ENCODE measurements at places on chromosomes 5 and 9.

- DNase-seq, result no peak
These were observed 801.5 kb downstream of the NR2F1-AS1 start for GRCh38 chr5:92779536-92779935.

- DNase-seq, result no peak
These were observed at the start of gene DAPK1 for GRCh38 chr9:87497604-87498045. TSS of gene DAPK1 (plus strand) at chr9:87497867. CDS start at chr9:87499078, 1,211 bp downstream.

DNA sequence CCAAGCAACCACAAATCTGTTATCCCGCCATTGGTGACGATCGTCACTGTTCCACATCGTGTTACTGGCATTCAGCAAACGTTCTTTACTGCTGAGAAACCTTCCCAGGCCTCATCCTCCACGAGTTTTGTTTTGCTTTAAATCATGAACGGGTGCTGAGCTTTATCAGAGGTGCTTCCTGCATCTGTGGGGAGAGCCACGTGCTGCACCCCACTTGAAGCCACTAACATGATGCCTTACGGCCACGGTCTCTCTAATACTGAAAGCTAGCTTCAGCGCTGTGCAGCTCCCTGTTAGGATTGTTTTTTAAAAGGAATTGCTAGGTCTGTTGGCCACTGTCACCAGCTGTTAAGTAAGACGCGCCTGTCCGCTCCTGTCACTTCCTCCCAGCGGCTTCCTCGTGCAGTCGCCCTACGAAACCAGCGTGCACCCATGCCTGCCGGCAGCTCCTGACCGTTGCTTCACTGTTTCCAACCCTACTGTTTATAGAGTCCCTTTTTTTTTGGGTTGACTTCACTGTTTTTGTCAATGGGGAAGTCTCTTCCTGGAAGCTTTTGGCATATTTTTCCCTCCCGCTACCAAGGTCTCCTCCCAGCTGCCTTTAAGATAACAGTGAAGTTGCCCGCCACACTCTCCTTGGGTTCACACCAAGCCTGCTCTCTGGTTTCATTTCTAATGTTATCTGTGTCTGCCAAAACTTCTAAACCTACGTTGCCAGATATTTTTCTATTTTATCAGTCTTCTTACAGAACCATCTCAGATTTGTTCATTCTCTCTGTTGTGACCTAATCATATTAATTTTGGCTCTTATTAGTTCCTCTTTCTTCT is 20.3 kb downstream of the LPCAT1 start:
- no peak for DNase-seq

DNA sequence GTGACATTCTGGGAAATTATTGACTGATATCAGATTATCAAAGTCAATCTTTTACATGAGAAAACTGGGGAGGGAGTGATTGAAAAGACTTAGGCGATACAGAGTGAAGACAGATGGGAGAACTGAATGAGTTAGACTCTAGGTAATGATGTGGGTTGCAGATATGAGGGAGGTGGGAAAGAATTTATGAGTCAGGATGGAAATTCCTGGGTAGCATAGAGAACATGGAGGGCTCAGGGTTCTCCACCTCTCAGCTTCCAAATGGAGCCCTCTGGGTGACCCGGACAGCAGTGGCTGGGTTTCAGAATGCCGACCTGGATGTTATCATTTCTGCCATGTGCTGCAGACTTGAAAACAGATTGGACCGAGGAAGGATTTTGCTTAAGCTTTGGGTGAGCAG is 75.4 kb upstream of the SHB start:
- no peak for DNase-seq

- DNase-seq, result no peak
These were observed 330.6 kb downstream of the CHSY3 start for GRCh38 chr5:130234816-130235215.

- DNase-seq, result no peak
These were observed 22.0 kb upstream of the KCNIP1 start for GRCh38 chr5:170481849-170482248.

All from activated CD4-positive, alpha-beta T cell treated with anti-CD3 and anti-CD28 coated beads, Interleukin-2, amount 50 U/mL, for 4 hours (primary cell).